ENCODE measurements at places on chromosomes 12 and 14. TPM values are rescaled to one million over a fixed set of nuclear protein-coding genes. Genes with fewer than 3 reads are reported as not detected.

GLIPR1L1 gene
- not detected for total RNA-seq

TSPAN8 gene
- total RNA-seq: not detected

PLBD1 gene
- not detected for total RNA-seq

ESYT1 gene
- total RNA-seq: 140 TPM

SYCP3 gene
- not detected for total RNA-seq

CREBL2 gene
- 26.8 TPM for total RNA-seq

MYF5 gene
- total RNA-seq: not detected

DNAJC22 gene
- total RNA-seq: 9.1 TPM

FOXG1 gene
- total RNA-seq: not detected

RERGL gene
- not detected for total RNA-seq

TMTC2 gene
- 1.6 TPM for total RNA-seq

HPD gene
- 0.47 TPM for total RNA-seq

POP5 gene
- total RNA-seq: 58.9 TPM

TC2N gene
- total RNA-seq: not detected

STAC3 gene
- total RNA-seq: 0.27 TPM

USP44 gene
- not detected for total RNA-seq

SYT10 gene
- total RNA-seq: not detected

BMP4 gene
- 1.8 TPM for total RNA-seq

CACNA2D4 gene
- total RNA-seq: 35.2 TPM

MLXIP gene
- 7.8 TPM for total RNA-seq

GSKIP gene
- total RNA-seq: 36.6 TPM

KRT78 gene
- 0.13 TPM for total RNA-seq

SLC5A8 gene
- total RNA-seq: not detected

COL2A1 gene
- total RNA-seq: 0.02 TPM

SLC24A4 gene
- total RNA-seq: 0.03 TPM

WNT1 gene
- not detected for total RNA-seq

TMEM179 gene
- 0.34 TPM for total RNA-seq

TDRD9 gene
- not detected for total RNA-seq

FAR2 gene
- total RNA-seq: 10.1 TPM

NR1H4 gene
- total RNA-seq: not detected

ADCY4 gene
- not detected for total RNA-seq

All from HT1080 (cell line).